ENCODE measurements at places on chromosomes 3 and 15. TPM values are rescaled to one million over a fixed set of nuclear protein-coding genes. Genes with fewer than 3 reads are reported as not detected.

The EXD1 gene
- total RNA-seq, result not detected

The C3orf85 gene
- total RNA-seq, result not detected

The CKMT1B gene
- total RNA-seq, result 0.46 TPM

The KLHL40 gene
- total RNA-seq, result 197 TPM

The SAMD7 gene
- total RNA-seq, result not detected

The HESX1 gene
- not detected for total RNA-seq

The SLC30A4 gene
- total RNA-seq, result 1.4 TPM

The DTX3L gene
- 15.6 TPM for total RNA-seq

The SSUH2 gene
- not detected for total RNA-seq

The ISLR gene
- 5.9 TPM for total RNA-seq

The POTEB3 gene
- total RNA-seq, result not detected

GRCh38 chr3:123635217-123635616 lies 50.4 kb upstream of the HACD2 start:
- no peaks in the 10 kb centered on the region for H3K36me3 ChIP-seq
- no peaks in the 10 kb centered on the region for H3K27me3 ChIP-seq
- no peak overlapping the region for H3K27ac ChIP-seq
- DNase-seq, result no peak
- H3K4me3 ChIP-seq, result no peak overlapping the region
- no peaks in the 10 kb centered on the region for H3K4me1 ChIP-seq

DNA sequence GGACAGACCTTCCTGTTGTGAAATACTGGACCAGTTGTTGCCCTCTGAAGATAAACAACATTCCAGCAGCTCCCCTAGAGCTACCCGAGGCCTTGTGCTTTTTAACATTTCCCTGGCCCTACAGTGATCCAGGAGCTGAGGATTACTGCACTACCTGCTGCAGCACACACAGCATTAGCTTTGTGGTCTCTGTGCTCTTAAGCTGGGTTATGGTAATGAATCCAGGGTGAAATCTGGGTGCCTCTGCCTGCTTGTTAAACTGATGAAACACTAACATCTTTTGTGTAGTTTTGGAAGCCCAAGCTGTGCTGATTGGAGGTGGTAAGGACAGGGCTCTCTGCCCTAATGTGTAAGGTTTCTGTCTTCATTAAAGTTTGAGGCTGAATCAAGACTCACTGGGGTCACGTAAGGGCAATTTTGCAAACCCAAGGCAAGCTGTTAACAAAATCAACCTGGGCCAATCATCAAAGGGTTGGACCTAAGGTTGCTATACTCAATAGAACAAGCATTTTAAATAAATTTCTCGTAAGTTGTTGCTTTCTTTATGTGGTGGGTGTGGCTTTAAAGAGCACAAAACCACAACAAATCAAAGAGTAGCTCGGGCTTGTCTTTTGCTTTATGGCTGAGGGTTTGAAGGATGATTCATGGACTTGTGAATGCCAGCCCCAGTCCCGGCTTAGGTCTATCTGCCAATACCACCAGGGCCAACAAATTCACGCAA lies 183.9 kb downstream of the TPRG1 start:
- H3K4me1 ChIP-seq, result peaks cover 19% of the 10 kb centered on the region
- no peaks in the 10 kb centered on the region for H3K36me3 ChIP-seq
- DNase-seq, result peak; percentile 46
- peak overlapping the region; percentile 29 for H3K4me3 ChIP-seq
- peak overlapping the region; percentile 80 for H3K27ac ChIP-seq
- no peaks in the 10 kb centered on the region for H3K27me3 ChIP-seq

GRCh38 chr15:56856934-56857333 lies 61.5 kb upstream of the TCF12 start:
- H3K4me1 ChIP-seq, result no peaks in the 10 kb centered on the region
- H3K27me3 ChIP-seq, result no peaks in the 10 kb centered on the region
- DNase-seq, result no peak
- H3K4me3 ChIP-seq, result no peak overlapping the region
- H3K27ac ChIP-seq, result no peak overlapping the region

DNA sequence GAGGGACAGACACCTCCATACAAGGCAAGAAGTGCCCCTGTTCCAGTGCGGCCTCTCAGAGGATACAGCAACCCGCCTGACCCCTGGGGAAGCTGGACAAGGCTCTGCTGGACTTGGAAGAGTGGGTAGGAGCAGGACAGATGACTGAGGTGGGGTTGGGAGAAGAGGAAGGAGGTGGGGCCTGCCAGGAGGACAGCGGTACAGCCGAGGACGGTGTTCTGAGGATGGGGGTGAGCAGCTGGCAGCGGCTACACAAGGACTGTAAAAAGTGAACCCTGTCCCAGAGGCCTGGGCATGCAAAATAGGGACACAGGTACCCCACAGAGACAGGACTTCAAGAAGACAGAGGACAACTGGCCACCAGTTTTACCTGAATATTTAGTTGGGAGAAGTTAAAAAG lies 23.5 kb upstream of the ELP6 start:
- no peaks in the 10 kb centered on the region for H3K4me1 ChIP-seq
- DNase-seq, result no peak
- no peak overlapping the region for H3K4me3 ChIP-seq

GRCh38 chr15:72202801-72203506 lies 5.4 kb upstream of the GRAMD2A start:
- no peaks in the 10 kb centered on the region for H3K36me3 ChIP-seq
- no peaks in the 10 kb centered on the region for H3K27me3 ChIP-seq
- no peak overlapping the region for H3K4me3 ChIP-seq
- peaks cover 53% of the 10 kb centered on the region for H3K4me1 ChIP-seq

DNA sequence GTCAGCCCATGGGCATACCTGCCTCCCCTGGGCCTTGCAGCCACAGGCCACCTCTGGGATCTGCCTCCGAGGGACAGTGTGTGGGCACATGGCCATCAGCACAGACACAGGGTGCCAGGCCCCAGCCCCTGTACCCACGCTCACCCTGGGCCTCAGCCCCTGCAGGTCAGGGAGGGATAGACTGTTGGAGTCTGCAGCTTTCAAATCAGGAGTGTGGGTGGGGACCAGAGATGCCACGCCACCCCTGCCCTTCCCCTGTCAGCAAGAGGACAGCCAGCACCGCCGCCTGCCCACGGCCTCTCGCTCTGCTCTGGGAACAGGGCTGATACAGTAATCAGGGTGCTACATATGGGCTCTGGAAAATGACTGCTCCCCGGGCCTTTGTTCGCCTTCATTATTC lies 72.7 kb downstream of the DNAJB8 start:
- no peaks in the 10 kb centered on the region for H3K36me3 ChIP-seq
- no peak overlapping the region for H3K27ac ChIP-seq
- no peaks in the 10 kb centered on the region for H3K27me3 ChIP-seq

DNA sequence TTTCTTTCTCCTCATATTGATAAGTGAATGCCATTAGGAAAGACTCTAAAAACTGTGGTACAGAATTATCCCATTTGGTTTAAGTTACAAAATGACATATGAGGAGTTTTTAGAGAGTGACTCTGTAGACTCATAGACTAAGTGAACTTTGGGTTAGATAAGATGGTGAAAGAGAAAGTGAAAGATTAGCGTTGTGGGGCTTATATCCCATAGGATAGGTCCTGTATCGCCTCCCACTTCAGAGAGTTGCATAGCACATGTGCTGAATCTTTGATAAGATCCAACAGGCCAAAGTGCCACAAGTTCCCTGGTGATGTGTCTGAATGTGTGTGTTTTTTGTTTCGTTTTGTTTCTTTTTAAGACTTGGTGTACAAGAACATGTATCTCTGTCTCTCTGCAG lies 666.9 kb downstream of the MECOM start:
- H3K4me3 ChIP-seq, result no peak overlapping the region
- no peaks in the 10 kb centered on the region for H3K36me3 ChIP-seq

DNA sequence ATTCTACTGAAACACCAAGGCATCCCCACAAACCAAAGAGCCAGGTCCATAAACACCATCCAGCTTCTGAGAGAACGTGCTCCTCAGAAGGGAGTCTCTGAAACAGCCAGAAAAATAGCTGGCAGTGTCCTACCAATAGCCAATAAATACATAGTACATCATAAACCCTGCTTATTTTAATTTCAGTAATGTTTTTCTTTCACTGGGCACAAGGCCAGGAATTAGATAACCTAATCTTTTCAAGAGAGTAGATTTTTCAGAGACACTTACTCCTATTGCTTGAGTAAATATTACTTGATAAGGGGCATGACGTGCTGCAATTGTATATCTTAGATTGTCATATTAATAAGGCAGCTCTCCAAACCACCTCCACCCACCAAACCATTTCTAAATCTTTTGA lies 22.7 kb downstream of the GADL1 start:
- H3K36me3 ChIP-seq, result no peaks in the 10 kb centered on the region
- DNase-seq, result no peak
- peak overlapping the region; percentile 48 for H3K27ac ChIP-seq

- peaks cover 74% of the 10 kb centered on the region for H3K4me1 ChIP-seq
- H3K36me3 ChIP-seq, result no peaks in the 10 kb centered on the region
Measured at GRCh38 chr3:14375192-14375591, 27.2 kb upstream of the SLC6A6 start.

- H3K27me3 ChIP-seq, result no peaks in the 10 kb centered on the region
- no peaks in the 10 kb centered on the region for H3K4me1 ChIP-seq
- no peak for DNase-seq
- H3K4me3 ChIP-seq, result no peak overlapping the region
- no peaks in the 10 kb centered on the region for H3K36me3 ChIP-seq
- H3K27ac ChIP-seq, result no peak overlapping the region
Measured at GRCh38 chr3:90128391-90128790, 1021.0 kb downstream of the EPHA3 start.

DNA sequence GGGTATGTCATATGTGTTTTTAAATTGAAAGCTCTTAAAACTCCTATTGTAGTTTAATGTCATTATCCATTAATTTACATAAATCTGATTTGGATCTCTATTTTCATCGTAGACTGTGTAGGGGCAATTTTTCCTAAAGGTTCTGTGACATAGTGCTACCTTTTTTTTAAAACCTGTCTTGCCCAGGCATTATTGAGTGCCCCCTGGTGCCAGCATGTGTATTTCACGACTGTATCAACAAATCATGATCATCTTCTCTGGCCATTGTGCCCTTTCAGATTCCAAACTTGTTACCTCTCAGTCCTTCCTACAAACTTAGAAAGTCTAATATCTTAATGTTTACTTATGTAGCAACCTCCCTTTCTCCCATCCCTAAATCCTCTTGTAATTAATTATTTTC lies 97.2 kb upstream of the FLNB start:
- no peaks in the 10 kb centered on the region for H3K36me3 ChIP-seq
- H3K4me3 ChIP-seq, result no peak overlapping the region
- no peaks in the 10 kb centered on the region for H3K4me1 ChIP-seq
- H3K27ac ChIP-seq, result no peak overlapping the region
- no peak for DNase-seq
- no peaks in the 10 kb centered on the region for H3K27me3 ChIP-seq

GRCh38 chr3:112298781-112299180 lies 4.8 kb upstream of the SLC9C1 start:
- no peaks in the 10 kb centered on the region for H3K4me1 ChIP-seq
- no peak overlapping the region for H3K27ac ChIP-seq
- H3K36me3 ChIP-seq, result no peaks in the 10 kb centered on the region
- DNase-seq, result no peak
- H3K4me3 ChIP-seq, result no peak overlapping the region

- no peak overlapping the region for H3K4me3 ChIP-seq
- no peaks in the 10 kb centered on the region for H3K27me3 ChIP-seq
- no peak for DNase-seq
Measured at GRCh38 chr3:195571361-195571760, 12.4 kb downstream of the APOD start.

- H3K27ac ChIP-seq, result no peak overlapping the region
- no peaks in the 10 kb centered on the region for H3K36me3 ChIP-seq
- H3K27me3 ChIP-seq, result no peaks in the 10 kb centered on the region
- no peak overlapping the region for H3K4me3 ChIP-seq
Measured at GRCh38 chr15:23503576-23503975, 56.5 kb upstream of the GOLGA6L2 start.

DNA sequence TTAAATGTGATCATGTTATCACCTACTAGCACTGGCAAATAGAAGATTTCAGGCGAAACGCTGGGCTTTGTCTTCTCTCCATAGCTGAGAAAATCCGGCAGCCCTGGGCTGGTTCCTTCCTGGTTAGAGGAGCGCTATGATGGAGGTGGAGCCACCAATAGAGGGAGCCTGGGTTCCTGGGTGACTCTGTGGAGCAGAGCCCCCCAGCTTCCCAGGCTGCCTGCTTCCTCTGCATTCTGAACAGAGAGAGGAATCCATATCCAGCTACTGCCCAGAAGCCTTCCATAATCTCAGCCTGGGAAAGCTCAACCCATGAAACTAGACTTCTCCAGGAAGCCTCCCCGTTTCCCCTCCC lies 32.6 kb upstream of the IQSEC1 start:
- H3K4me1 ChIP-seq, result peaks cover 2% of the 10 kb centered on the region
- no peaks in the 10 kb centered on the region for H3K27me3 ChIP-seq
- H3K27ac ChIP-seq, result no peak overlapping the region
- H3K36me3 ChIP-seq, result no peaks in the 10 kb centered on the region
- no peak for DNase-seq

- no peak overlapping the region for H3K4me3 ChIP-seq
- DNase-seq, result no peak
- H3K36me3 ChIP-seq, result no peaks in the 10 kb centered on the region
- H3K27ac ChIP-seq, result peak overlapping the region; percentile 28
- no peaks in the 10 kb centered on the region for H3K27me3 ChIP-seq
Measured at GRCh38 chr3:12170207-12170606, 11.5 kb upstream of the TIMP4 start.

GRCh38 chr3:4507024-4507596 lies 14.0 kb downstream of the ITPR1 start:
- H3K36me3 ChIP-seq, result no peaks in the 10 kb centered on the region
- no peak for DNase-seq
- H3K27ac ChIP-seq, result no peak overlapping the region

- DNase-seq, result no peak
- H3K27ac ChIP-seq, result no peak overlapping the region
- no peaks in the 10 kb centered on the region for H3K27me3 ChIP-seq
- H3K4me3 ChIP-seq, result no peak overlapping the region
- H3K36me3 ChIP-seq, result no peaks in the 10 kb centered on the region
- H3K4me1 ChIP-seq, result no peaks in the 10 kb centered on the region
Measured at GRCh38 chr3:73175698-73176097, 114.2 kb downstream of the EBLN2 start.

DNA sequence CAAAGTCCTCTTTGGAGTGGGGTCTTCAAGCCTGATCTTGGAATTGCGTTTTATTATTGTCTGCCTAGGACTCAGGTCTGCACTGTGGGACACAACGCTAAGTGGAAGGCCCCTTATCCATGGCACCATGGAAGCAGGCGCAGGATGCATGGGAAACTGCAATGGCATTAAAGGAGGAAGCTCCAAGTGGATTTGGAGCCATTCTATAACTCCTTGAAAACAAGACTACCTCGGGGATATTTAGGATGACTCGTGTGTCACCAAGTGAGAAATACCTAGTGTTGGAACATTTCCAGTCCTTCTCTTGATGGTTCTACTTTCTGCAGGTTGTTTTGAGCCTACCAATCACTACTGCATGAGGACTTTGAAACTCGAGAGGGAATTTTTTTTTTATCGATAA lies 126.6 kb upstream of the ZBED2 start:
- H3K36me3 ChIP-seq, result no peaks in the 10 kb centered on the region
- no peaks in the 10 kb centered on the region for H3K27me3 ChIP-seq
- H3K4me1 ChIP-seq, result no peaks in the 10 kb centered on the region
- no peak overlapping the region for H3K4me3 ChIP-seq

All from gastrocnemius medialis (tissue), 4 donors.